ENCODE measurements at places on chromosomes 3 and 15.

GRCh38 chr15:91186904-91187656, 87.0 kb downstream of the SV2B start:
- peak; percentile 44 for DNase-seq

- DNase-seq, result no peak
Measured at GRCh38 chr15:69929905-69930630, 167.6 kb downstream of the TLE3 start.

DNA sequence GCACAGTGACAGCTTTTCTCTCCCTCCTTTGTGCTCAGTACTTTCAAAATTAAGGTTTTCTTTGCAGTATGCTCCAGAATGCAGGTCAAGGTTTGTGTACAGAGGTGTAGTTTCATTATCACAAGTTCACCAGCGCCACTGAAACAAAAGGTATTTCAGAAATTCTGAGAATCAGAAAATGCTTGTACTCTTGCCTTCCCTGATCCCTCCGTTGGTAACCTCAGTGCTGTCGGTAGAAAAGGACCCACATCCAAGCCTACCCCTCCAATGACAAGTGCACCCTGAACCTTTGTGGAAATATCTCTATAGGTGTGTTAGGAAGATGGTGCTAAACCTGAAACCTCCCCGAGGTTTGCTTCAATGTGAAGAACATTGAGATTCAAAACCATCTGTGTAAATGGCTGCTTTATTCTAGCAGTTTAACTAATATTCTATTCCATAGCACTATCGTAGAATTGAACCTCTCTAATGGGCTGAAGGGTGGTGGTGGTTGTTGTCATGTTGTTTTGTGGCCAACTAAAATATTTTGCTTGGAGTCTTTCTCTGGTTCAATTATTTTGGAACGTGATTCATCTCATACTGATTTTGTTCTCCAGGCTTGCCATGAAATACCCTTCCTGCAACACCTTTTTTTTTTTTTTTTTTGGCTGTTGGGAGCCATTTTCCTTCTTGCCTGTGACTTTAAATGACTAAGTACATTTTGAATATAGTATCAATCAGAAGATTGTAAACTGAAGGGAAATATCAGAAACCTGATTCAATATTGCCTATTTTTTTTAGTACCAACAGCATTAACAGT, 20.7 kb downstream of the ZBTB38 start:
- no peak for DNase-seq

DNA sequence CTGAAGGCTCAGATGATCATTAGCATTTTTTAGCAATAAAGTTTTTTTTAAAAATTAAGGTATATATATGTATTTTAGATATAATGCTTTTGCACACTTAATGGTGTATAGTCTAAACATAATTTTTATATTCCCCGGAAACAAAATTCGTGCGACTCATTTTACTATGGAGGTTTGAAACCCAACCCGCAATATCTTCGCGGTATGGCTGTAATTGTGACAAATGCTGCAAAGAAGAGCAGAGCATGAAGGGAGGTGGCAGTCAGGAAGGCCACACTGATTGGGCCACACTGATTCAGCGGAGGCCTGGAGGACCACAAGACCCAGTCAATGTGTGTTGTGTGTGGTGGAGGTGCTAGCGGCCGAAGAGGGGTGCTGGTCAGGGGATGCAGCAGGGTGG, 4.5 kb upstream of the CYP8B1 start:
- no peak for DNase-seq

DNA sequence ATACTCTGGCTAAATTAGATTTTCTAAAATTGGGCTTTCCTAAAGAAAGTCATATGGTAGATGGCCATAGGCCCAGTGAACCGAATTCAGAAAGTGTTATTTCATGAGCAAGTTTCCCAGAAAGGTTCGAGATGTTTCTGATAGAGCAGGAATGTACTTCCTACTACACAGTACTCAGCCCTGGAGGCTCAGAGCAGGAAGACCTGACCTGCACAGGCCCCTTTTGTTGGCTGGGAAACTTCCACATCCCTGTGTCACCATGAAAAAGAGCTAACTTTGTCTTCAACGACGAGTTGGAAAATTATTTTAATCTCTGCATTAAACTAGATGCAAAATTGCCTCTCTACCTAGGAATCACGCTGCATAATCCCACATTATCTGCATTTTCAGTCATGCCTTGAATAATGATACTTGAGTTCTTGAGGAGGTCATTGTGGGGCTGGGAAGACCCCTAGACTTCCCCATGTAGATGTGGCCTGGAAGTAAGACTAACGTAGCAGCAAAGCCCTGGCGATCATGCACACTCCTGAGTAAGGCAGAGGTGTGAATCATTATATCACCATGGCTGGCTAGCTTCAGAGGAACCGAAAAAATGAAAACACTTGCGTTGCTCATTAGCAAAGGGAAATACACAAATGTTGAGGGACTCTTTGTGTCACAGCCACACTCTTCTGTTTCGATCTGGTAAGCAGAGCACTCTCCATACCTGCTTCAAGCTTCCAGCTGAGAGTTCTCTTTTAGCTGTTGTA, 47.1 kb downstream of the CMTM7 start:
- no peak for DNase-seq

DNA sequence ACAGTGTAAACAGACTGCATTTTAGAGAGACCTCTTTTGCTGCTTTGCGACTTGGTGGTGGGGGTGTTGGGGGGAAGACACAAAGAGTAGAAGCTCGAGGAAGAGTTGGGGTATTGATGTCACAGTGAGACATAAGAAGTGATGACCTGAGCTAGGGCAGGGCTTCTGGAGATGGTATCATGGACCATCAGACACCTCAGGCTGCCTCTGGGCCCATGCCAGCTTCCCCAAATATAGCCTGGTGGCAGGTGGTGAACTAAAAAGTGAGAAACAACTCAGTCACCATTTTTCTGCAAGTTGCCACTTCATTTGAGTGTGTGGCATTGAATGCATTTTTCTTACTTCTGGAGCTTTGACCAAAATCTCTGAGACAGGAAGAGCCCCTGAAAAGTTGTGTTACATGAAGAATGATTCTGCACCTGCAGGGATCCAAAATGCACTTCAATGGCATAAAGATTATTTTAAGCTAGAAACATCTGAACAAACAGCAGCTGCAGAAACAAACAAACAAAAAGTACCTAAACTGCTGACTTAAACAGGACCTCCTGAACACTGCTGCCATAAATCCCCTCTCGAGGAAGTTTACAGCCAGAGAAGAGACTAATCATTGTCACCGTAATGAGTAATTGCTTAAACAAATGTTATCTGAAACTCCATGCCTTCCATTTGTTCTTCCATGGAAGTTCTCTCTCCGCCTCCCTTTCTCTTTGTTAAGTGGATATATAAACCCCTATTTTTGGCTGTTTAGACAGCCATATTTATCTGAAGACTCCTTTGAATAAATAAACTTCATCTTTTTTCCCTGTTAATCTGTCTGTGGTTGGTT, 15.2 kb upstream of the XIRP1 start:
- no peak for DNase-seq

GRCh38 chr15:77497110-77497737, 76.5 kb downstream of the HMG20A start:
- DNase-seq, result no peak

GRCh38 chr3:181056136-181056732, 66.7 kb upstream of the DNAJC19 start:
- no peak for DNase-seq

- peak; percentile 97 for DNase-seq
Measured at GRCh38 chr15:42920519-42921341, at the start of gene TTBK2. Gene TTBK2, minus strand, starts transcription at chr15:42920778. Its CDS starts 42,161 bp downstream, at chr15:42878617.

DNA sequence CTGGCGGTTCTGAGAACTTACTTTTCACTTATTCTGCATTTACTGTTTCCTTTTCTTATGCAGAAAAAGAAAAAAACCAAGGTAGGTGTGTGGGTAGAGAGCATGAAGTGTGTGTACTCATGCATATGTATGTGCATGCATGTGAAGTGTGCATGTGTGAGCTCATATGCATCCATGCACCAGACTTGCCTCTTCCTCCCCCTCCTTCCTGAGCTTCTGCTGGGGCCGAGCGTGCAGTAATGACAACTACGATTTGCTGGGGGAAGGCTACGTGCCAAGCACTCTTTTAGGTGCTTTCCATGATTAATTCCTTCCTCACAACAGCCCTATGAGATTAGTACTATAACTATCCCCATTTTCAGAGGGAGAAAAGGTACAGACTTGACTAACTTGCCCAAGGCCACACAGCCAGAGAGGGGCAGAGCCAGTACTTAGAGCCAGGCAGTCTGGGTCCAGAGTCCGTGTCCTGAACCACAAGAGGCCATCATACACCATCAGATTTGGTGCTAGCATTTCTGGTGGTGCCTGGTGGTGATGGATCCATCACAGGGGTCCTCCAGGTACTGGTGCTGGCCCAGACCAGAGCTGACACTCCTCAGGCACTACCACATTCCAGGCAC, 46.7 kb downstream of the CAPN3 start:
- no peak for DNase-seq

DNA sequence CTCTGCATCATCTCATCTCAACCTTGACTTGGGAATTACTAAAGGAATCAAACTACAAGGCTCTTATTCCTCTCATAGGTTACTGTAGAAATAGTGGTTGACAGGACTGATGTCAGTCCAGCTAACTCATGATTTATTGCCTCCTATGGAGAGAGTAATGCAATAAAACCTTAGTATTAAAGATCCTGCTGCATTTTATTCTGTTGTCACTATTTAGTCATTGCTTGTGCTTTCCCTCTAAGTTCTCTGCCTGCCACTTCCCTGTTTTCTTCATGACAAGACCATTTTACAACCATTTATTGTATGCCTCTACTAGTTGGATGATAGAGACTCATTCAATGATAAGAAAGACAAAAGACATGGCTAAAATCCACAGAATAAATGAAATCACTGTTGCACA, 134.1 kb upstream of the GRM7 start:
- no peak for DNase-seq

DNA sequence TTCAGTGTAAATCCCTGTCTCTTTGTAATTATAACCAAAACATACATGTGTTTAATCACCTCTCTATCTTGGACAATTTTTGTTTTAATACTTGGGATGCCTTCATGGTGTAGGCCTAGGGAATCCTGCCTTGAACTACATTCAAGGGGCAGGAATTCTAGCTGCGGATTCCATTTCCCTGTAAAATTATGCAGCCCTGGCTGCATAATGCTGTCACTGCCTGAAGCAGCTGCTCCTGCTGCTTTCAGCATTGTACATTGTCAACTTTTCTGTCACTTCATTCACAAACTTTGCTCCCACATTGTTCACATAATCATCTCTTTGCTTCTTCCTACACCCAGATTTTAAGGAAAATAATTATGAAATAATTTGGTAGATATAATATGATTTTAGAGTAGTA, 638.7 kb downstream of the RBMS3 start:
- no peak for DNase-seq

GRCh38 chr15:74540161-74540760, 759 bp upstream of the ARID3B start:
- DNase-seq, result no peak

DNA sequence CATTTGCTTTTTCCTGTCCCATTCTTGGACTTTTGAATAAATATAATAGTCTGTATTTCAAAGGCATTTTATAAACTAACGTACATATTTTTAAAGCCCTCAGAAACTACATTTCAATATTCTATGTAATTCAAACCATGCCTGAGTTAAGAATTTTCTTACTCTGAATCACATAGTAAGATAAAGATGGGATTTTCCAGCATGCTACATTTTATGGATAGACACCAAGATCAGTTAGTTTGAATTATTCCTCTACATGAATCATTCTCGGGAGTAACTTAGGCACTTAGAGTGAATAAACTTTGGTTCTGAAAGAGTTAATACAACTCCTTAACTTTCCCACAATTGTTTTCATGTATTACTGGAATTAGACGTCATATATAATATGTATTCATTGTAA, 713.3 kb upstream of the CBLB start:
- no peak for DNase-seq

DNA sequence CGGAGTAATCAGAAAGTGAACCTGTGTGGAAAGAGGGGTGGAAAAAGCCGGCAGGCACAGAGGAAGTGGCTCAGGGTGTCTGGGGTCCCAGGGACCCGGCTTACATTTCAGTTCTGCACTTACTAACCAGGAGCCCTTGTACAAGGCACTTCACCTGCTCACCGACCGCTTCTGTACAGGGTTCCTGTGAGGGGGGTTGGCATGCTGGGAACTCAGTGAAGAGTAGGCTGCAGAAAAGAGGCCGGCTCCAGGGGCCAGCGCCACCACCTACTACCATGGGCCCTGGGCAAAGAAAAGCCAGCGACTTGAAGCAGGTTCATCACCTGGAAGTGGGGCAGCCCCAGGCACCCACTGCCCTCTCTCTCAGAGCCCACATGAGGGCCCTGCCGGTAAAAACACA, 6.2 kb downstream of the STIMATE start:
- no peak for DNase-seq

DNA sequence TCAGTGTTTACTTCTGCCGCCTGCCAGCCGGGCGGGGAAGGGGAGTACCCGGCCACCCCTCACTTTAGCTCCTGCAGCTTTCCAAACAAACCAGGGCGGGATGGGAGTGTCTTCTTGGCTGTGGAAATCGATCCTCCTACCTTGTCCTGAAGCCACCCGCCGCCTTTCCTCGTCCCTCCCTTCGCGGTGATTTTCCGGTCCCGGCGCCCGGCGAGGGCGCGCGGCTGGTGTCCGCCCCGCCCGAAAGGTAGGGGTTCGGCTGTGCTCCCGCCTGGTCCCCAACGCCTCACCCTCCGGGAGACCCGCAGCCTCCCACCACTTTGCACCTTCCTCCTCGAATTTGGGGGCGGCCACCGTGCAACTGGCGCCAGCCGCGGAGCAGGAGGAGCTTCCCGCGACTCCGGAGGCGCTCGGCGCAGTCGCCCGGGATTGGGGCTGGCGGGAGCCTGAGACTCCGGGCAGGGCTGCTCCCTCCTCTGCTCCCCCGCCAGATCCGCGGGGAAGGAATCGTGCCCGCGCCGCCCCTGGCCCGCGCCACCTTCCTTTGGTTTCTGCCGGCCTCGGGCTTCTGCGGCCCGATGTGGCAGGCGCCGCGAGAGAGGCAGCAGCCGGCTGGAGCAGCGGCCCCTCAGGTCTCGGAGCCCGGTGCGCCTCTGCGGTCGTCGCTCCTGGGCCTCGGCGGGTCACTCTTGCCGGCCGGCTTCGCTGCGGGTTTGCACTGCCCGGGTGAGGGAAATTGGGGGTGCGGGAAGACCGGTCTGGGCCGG, 30.7 kb upstream of the ST3GAL6 start:
- DNase-seq, result peak; percentile 50

DNA sequence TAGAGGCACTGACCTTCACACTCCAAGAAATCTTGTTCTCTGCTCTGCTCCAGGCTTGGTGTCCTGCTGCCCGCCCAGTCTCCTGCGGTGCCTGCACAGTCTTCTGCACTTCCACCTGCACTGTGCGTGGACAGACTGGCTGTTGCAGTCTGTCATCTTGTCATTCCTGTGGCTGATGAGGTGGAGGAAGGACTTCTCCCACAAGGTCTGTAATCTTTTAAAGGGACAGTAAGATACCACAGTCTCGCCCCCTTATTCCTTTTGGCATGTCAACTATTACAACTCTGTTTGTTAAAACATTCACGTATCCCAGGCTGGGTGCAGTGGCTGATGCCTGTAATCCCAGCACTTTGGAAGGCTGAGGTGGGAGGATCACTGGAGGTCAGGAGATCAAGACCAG, 54.1 kb upstream of the IGF2BP2 start:
- DNase-seq, result no peak

Measured in RWPE1 (cell line).